ENCODE measurements at places on chromosomes 2 and 18.

DNA sequence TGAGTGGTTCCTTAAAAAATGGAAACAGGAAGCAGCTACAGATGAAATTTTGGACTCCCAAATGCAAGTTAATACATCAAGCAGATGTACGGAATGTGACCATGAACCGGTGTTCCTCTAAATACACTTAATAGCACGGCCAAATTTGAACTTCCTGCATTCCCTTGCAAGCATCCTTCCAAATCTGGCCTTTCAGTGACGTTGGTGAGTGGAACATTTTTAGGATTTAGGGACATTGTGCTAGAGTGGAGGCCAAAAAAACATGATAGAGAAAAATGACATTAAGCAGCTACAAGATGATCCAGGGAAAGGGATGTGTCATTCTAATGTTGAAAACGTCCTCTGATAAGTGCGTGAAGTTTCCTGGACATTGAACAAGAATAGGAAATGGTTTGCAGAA, 62.1 kb downstream of the CTAGE1 start:
- DNase-seq: no peak

DNA sequence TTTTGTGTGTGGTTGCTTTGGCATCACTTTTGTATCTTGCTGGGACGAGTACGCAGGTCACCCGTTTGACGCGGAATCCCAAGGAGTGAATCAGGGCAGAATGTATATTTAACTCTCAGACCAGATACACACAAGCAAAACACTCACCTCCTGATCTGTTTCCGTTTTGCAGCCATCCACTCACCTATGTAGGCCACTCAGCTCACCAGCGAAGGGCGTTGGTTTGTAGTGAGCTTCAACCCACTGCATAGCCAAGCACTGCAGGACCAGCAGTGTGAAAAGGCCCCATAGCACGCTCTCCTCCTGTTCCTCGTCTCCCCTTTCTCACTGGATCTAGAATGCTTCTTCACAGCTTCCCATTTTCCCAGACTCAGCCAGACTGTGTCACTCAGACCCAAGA, 58.3 kb downstream of the ZNF532 start:
- DNase-seq: no peak

- DNase-seq: no peak
Measured at GRCh38 chr2:238857959-238858358, 10.1 kb downstream of the TWIST2 start.

- no peak for DNase-seq
Measured at GRCh38 chr2:172889768-172890430, 154.3 kb downstream of the RAPGEF4 start.

- DNase-seq: no peak
Measured at GRCh38 chr2:31000970-31001369, 137.3 kb downstream of the GALNT14 start.

GRCh38 chr2:84946204-84947009, 24.6 kb upstream of the KCMF1 start:
- peak; percentile 88 for DNase-seq

DNA sequence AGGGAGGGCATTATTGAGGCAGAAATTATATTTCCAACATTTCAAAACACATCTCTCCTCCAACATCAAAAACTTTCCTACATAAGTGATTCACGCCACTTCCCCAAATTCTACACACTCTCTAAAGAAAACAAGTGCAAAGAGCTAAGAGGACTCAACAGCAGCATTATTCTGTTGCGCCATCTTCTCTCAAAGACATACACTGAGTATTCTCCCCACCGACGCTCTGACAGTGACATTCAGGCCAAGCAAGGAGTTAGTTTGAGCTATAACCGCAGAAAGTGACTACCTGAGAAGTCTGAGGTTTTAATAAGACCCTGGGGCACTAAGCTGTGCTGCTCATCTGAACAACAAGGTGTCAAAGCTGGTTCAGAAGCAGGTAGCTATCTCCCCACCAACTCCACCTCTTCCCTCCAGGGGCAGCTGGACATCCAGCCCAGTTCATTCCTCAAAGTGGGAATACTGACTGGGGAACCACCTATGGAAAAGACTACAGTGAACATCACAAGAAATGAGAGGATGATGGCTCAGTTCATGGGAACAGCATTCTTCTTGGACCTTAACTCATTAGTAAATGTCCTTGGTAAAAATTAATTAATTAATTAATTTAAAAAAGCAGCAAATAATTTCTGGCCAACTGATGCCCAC, 309.5 kb upstream of the CCDC68 start:
- DNase-seq: no peak

- no peak for DNase-seq
Measured at GRCh38 chr2:172344159-172344558, 83.2 kb upstream of the ITGA6 start.

GRCh38 chr2:118983133-118983532, 41.1 kb downstream of the MARCO start:
- DNase-seq: no peak

GRCh38 chr2:96089356-96090195, 26.8 kb downstream of the ADRA2B start:
- DNase-seq: no peak

- DNase-seq: peak; percentile 75
Measured at GRCh38 chr2:128178650-128179460, 87.9 kb downstream of the UGGT1 start.

DNA sequence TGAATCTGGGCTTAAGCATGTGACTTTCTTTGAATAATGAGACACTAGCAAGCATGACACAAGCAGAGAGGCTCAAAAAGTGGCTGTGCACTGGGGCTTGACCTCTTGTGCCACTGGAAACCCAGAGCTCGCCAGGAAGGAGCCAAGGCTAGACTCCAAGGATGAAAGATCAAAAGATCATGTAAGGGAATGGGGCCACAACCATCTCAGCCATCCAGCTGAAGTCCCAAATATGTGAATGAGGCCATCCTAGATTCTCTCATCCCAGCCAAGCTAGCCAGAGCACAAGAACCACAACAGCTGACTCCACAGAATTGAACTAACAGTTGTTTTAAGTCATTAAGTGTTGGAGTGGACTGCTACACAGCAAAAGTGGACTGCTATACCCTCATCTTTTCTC, 288.1 kb downstream of the CCDC178 start:
- no peak for DNase-seq

DNA sequence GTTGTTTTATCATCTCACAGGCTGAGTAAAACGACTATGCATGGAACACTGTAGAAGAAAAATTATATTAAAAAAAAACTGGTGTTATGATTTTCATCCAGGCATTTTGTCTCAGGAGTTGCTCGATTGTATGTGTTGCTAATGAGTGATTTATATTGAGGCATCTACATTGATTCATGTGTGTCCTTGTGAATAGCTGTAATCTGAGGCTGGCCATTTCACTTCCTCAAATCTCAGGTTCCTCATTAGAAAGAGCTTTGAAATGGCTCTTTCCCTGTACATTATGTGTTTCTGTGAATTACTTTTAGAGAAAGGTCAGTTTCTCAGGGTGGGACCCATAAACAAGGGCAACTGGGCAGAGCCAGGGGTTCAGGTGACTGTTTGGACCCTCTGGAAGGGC, 2.3 kb downstream of the IL18R1 start:
- DNase-seq: no peak

- no peak for DNase-seq
Measured at GRCh38 chr2:30275256-30275655, 43.9 kb downstream of the LBH start.

DNA sequence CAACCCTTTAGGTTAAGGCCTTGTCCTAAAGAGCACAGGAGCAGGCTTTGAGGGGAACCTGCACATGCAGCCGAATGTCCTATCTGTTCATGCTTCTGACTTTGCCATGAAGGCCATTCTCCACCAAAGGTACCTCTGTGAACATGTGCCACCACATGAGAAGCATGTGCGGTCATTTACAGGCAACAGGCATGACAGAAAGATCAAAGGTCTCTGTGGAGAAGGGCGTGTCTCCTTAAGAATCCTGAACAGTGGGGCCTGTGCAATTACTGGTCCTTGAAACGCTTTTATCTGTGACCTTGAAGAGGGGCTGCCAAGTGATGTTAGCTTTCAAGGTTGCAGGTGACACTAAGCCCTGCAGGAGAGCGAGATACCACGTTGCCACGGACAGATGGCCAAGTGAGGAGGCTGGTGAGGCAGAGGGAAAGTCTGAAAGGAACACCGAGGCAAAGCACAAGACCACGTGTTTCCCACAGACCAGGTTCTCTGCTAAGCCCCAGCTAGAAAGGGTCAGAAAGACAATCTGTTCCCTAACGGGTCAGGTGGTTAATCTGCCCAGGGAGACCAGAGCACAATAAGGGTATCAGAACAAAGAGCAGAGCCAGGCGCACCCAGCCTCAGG, 19.5 kb upstream of the POMC start:
- DNase-seq: no peak

DNA sequence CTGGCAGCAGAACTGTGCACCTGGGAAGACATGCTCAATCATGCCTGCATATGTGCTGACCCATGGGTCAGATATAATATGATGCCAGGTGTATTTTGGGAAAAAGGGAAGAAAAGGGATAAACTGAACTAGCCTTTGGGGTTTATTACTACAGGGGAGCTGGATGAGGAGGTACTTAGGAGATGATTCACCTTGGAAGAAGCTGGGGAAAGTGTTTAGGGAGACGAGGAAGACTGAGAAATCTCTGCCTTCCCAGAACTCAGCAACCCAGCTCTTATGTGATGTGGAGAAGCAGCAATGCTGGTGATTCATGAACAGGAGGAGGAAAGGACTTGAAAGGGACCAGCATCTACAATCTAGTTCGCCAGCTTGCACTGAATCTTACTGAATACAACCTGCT, 110.2 kb downstream of the BARD1 start:
- DNase-seq: no peak

DNA sequence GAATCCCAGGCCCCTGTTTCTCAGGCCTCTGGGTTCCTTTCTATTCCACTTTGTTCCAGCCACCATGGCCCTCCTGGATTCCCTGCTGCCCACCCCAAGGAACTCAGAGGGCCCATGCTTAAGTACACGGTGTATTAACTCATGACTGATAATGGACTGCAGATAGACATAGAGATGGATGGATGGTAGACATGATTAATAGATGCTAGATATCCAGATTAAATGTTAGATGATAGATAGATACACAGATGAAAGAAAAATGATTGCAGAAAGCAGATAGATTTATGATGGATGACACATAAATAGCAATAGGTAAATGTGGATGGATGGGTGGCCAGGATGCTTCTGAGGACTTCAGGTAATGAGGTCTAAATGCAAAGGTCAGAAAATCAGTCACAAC, 278.0 kb downstream of the CELF4 start:
- no peak for DNase-seq

- no peak for DNase-seq
Measured at GRCh38 chr18:76619621-76620315, 124.7 kb upstream of the ZNF516 start.

DNA sequence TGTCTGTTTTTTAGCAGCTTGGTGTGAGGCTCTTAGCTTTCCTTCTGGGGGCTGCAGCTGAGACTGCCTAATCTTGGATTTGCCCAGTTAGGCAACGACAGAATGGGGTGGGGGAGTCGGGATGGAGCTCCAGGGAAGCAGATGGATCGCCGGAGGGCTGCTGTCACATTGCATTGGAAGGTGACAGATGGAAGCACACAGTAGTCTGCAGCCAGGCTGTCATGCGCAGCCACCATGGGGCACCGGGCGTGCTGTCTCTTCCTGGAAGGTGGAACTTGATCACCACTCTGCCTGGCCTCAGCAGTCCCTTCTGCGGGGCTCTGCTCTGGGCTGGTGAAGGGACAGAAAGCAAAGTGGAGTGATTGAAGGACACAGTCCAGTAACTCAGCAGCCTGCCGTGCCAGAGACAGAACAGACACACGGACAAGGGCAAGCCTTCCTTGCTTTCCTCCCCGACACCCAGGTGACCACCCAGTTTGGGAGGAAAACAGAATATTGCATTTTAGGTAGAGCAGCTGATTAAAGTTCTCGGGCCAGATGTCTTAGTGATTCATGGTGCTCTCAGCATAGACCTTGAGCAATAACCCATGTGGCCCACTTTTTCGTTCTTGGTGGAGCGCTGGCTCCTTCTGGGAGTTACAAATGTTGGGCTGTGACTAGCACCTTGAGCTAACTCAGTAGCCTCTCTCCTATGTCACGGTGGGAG, 40.9 kb downstream of the RNF144A start:
- no peak for DNase-seq

- peak; percentile 41 for DNase-seq
Measured at GRCh38 chr2:240452462-240453256, 17.2 kb downstream of the GPC1 start.

- no peak for DNase-seq
Measured at GRCh38 chr18:33578518-33579348, 714 bp downstream of the ASXL3 start.

- no peak for DNase-seq
Measured at GRCh38 chr2:38546064-38546463, 56.7 kb downstream of the HNRNPLL start.

DNA sequence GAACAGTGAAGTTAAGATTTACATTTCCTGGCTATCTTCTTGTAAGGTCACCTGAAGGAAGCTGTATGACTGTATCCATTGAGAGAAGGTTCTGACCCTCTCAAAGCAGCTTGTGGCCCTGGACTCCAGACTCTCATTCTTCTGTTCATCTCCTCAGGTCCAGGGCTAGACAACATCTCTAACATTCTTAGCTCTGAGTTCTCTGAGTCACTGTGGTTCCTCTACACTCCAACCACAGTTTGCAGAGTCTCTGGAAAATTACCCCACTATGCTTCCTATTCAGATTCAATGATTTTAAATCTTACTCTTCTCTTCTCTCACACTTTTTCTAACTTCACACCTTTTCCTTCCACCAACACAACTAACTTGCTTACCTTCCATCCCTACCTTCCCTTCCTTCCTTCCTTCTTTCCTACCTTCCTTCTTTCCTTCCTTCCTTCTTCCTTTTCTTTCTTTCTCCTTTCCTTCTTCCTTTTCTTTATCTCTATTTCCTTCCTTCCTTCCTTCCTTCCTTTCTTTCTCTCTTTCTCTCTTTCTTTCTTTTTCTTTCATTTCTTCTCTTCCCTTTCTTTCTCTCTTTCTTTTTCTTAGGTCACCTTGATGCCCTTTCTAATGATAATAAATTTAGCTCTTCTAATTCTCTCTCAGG, 824.3 kb upstream of the ZEB2 start:
- peak; percentile 41 for DNase-seq

GRCh38 chr2:161139098-161139987, 20.9 kb upstream of the TANK start:
- DNase-seq: peak; percentile 23

DNA sequence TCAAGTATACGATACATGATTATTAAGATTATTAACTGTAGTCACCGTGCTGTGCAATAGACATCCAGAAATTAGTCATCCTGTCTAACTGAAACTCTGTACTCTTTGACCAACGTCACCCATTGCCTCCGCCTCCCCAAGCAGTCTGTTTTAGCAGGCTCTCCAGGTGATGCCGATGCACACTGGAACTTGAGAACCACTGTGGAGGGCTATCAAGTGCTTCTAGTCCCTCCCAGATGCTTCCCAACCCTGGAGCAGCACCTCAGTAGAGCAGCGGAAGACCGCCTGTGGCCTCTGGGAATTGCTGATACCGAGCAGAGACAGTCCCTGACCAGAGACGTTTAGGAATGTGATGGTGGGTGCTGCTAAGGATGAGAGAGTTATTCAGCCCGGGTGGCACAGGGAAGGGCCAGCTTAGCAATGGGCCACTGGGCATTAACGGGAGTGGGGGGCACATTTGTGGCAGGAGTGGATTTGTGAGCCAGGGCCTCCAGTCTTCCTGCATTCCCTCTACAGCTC, 50.7 kb downstream of the LIPG start:
- DNase-seq: no peak
